ENCODE measurements at places on chromosomes 3 and 15.

- no peak for DNase-seq
Measured at GRCh38 chr3:127173516-127174166, 19.3 kb upstream of the PRR23E start.

DNA sequence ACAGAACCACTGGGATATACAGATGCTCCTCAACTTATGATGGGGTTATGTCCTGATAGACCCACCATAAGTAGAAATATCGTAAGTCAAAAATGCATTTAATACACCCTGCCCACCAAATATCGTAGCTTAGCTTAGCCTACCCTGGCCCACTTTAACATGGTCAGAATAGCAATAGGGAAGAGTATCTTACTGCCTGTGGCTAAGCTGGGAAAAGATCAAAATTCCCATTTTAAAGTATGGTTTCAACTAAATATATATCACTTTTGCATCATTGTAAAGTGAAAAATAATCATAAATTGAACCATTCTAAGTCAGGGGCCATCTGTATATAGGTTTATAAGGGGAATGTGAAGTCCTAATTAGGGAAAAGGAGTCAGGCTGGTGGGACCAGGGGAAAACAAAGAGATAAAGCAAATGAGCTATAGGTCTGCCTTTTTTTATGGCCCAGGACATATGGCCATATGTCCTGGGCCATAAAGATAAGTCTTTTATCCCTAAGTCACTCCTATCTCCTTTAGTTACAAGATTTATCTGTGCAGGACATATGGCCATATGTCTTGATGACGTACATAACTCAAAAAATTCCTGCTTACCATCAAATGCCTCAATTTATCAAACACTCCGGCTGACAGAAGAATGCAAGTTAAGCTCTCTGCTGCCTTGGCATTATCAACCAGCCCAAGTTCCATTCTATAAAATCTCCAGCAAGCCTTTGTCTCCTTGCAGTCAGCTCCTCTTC is 11.2 kb downstream of the RTP3 start:
- no peak for DNase-seq

DNA sequence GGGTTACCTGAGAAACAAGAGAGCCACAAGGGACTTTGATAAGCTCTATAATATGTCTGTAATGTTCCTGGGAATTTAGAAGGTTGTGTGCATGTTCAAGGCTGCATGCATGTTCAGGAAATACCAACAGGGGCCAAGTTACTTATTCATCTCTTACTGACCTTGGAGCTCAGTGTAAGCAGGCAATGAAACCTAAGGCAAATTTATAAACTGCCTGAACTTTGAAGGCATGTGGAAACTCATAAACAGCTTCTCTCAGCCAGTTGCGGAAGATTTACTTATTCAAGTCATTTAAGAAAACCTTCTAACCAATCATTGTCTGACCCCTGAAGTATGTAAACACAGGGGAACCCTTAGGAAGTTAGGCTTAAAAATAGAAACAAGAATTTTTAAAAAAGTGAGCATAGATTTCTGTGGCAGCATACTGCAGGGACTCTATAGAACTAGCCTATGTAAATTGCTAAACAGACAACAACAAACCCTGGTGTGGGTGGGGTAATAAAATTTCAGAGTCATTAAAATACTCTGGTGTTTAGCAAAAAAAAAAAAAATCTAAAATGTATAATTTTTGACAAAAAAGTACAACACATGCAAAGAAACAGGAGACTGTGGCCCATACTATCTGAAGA is 57.2 kb downstream of the SLC15A2 start:
- DNase-seq: no peak

GRCh38 chr3:181174676-181175233 is 185.2 kb upstream of the DNAJC19 start:
- DNase-seq: no peak

DNA sequence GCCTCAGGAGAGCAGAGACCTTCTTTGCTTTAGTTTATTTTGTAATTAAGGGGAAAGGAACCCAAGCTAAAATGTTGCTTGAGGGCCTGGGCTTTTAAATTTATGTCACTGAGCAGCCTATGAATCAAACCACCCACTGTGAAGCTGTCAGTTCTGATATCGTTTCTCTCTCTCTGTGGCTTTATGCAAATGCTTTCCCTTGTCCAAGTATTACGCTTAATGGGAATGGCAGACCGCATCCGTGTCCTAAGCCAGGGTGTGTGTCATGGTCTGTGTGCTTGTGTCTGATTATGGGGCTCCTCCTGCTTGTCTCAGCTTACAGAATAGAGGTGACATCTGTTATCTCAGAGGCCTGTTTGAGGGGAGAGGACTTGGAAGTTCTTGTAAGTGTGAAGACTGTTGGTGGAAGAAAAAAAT is 82.4 kb downstream of the EBLN2 start:
- DNase-seq: no peak

DNA sequence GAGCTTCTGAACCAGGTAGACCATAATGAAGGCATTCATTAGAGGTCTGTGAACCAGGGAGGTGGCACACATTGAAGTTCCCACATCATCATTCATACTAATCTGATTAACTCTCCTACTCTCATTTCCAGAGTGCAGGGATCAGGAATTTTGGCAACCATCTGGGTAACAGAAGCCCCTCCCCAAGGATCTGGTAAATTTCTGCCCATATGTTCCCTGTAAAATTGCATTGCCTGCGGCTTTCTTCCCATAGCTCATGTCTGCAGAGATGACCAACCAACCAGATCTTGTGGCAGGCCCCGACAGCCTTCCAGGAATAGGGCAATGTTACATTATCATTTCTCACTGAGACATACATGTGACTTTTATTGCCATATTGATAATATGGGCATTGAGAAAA is 111.4 kb upstream of the CHL1 start:
- no peak for DNase-seq

DNA sequence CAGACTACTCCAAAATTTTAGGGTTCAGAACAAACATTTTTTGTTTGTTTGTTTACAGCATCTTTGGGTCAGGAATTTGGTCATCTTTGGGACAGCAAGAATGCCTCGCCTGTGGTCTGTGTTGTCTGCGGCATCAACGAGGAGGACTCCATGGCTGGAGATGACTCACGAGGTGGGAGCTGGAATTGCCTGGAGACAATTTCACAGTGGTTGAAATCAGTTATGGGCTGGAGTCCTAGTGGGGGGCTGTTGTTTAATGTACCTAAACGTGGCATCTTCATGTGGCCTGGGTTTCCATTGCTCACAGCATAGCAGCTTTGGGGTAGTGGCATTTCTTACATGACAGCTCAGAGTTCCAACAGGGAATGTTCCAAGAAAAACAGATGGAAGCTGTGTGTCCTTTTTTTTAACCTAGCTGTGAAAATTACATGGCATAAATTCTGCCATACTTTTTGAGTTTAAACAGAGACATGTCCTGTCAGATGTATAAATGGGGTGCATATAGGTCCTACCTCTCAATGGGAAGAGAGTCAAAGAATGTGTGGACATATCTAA is 507.3 kb upstream of the CBLB start:
- DNase-seq: no peak

DNA sequence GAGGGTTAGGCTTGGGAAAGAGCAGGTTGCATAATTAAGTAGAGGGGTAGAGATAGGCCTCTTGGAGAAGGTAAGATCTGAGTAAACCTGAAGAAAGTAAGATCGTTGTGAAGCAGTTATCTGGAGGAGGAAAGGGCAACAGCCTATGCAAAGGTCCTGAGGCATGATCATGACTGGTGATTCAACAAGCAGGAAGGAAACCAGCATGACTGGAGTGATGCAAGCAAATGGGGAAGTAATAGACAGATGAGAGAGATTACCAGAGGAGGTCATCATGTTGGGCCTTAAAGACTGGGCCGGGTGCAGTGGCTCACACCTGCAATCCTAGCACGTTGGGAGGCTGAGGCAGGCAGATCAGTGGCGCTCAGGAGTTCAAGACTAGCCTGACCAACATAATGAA is 360.2 kb downstream of the EPHB1 start:
- DNase-seq: no peak

DNA sequence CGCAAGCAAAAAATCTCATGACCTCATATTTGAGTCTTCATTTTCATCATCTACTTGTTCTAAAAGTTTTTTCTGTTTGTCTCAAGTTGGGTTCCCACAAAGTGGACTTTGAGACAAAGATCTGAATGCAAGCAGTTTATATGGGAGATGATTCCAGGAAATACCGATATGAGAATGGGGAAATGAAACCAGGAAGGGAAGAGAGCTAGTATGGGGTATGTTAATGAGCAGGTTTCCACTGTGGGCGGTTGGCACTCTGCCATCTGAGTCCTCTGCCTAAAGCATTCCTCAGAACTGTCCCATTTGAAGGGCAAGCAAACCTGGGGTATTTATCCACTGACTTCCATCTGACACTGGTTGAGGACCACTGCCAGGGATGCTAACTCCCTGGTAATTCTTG is 8.8 kb downstream of the ADPRH start:
- no peak for DNase-seq

GRCh38 chr3:129058441-129059200 is 2.0 kb upstream of the GP9 start:
- DNase-seq: no peak

GRCh38 chr3:26715431-26715830 is 92.9 kb downstream of the LRRC3B start:
- DNase-seq: no peak

DNA sequence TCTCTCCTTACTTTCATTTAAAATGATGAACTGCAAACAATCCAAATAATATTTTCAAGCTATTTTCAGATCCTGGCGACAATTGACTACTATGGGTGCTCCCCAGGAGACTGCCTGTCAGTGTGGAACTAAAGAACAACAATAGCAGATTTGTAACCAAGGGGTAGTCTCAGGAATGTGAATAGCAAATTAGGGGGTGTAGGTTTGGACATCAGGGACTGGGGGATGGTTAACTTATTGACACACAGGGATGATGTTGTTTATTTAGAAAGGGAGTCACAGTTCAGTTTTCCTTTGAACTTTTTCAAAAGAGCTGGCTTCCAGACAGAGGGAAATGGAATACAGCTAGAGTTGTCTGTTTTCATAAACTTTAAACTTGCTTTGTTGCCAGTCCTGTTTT is 229.8 kb downstream of the LRTM1 start:
- no peak for DNase-seq

- DNase-seq: no peak
Measured at GRCh38 chr3:79032686-79033318, 735.0 kb downstream of the ROBO1 start.

DNA sequence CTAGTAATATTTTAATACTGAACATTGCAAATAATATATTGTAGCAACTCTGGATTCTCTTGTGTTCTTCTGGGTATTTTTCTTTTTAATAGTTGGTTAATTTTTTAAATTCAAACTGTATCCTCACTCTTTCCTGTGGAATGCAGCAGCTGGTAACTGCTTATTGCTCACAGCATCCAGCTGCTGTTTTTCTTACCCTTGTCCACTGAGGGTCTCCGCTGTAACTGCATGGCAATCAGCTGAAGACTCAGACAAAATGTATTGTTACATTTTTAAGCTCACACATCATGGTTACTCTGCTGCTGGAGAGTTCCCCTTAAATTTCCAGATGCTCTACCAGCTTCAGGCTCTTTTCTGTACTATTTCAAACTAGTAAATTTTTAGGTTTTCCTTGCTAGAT is 227.6 kb downstream of the MBNL1 start:
- no peak for DNase-seq

- no peak for DNase-seq
Measured at GRCh38 chr15:100502651-100503050, 26.1 kb downstream of the CERS3 start.

DNA sequence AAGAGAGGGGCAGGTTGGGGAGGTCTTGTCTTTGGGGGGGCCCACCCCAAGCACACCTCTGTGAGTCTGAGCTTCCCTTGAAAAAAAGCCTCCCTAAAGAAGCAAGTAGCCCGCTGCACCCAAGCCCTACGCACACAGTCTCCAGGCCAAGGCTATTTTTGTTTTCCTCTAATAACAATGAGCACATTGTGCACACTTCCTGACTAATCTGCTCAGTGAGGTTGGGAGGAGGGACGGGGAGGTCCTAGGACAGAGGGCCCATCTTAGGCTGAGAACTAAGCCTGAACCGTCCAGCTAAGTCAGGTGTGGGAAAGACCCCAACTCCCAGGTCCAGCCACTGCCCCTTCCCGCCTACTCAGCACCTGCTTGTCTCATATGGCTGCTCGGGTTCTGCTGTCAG is 87.2 kb downstream of the HMG20A start:
- no peak for DNase-seq

DNA sequence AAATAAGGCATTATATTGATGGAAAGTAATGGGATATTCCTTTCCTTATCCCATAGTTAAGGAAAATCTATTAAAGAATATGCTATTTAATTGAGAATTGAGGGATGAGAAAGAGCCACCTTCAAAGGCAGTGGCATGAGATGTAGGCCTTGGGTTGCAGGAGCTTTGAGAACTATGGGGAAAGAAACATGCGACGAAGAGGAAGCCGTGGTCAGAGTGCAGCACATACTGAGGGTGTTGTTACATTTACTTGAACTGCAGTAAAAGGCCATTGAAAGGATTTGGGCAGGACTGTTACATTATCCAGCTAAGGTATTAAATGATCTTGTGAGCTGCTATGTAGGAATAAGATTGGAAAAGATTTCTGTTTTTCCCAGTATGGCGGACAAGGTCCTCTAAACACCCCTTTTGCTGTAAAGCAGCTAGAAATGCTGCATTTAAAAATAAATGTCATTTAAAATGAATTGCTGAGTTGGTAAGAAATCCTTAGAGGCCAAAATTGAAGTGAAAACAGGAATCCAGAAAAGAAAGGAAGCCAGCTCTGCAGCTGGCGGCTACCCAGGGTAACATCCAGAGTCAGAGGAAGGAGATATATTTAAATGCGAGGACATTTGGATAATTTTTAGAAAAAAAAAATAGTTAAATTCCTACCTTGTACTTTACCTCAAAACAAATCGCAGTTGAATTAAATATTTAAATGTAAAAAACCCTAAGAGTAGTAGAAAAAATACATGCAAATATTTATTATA is 61.7 kb downstream of the IL1RAP start:
- no peak for DNase-seq

GRCh38 chr15:74322558-74323180 is 44.8 kb downstream of the CYP11A1 start:
- DNase-seq: peak; percentile 40

DNA sequence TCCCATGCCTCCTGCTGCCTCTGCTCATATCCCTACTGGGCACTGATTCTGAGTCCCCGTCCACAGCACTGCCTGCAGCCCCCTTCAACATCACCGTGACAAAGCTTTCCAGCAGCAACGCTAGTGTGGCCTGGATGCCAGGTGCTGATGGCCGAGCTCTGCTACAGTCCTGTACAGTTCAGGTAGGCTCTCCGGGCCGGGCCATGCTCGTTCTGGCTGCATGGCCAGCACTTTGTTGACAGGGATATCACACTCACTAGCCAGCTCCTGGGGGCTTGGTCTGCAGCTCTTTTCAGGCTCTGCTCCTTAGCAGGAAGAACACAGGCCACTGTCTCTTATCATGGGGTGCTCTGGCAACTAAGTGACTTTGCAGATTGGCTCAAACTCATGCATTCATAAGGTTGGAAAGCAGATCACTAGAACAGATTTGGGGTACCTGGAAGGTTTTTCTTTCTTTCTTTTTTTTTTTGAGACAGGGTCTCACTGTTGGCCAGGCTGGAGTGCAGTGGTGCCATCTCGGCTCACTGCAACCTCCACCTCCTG is 6.0 kb downstream of the TYRO3 start:
- no peak for DNase-seq

- no peak for DNase-seq
Measured at GRCh38 chr3:110343376-110343775, 728.2 kb upstream of the NECTIN3 start.

- no peak for DNase-seq
Measured at GRCh38 chr3:52246728-52247408, 1.3 kb downstream of the PPM1M start.

Data from stimulated activated CD8-positive, alpha-beta memory T cell treated with anti-CD3 and anti-CD28 coated beads, Interleukin-15, amount 100 ng/mL, for 1 hour (primary cell).